ENCODE measurements at places on chromosomes 4 and X. TPM values are rescaled to one million over a fixed set of nuclear protein-coding genes. Genes with fewer than 3 reads are reported as not detected.

The TMEM271 gene
- polyA plus RNA-seq: not detected

The SPATA18 gene
- polyA plus RNA-seq: 1.6 TPM

The SLC4A4 gene
- polyA plus RNA-seq: 15.3 TPM

The MAGEA12 gene
- not detected for polyA plus RNA-seq

The GAGE12J gene
- polyA plus RNA-seq: not detected

The PNMA3 gene
- polyA plus RNA-seq: 1.2 TPM

The ZFP42 gene
- not detected for polyA plus RNA-seq

The ART3 gene
- 15.2 TPM for polyA plus RNA-seq

The UGT2B11 gene
- polyA plus RNA-seq: not detected

The APOO gene
- polyA plus RNA-seq: 21.3 TPM

The RELL1 gene
- polyA plus RNA-seq: 14.5 TPM

The RXFP1 gene
- 0.29 TPM for polyA plus RNA-seq

The HTN1 gene
- not detected for polyA plus RNA-seq

GRCh38 chrX:35841872-35842271 is 43.7 kb downstream of the MAGEB16 start:
- no peak for DNase-seq

GRCh38 chr4:186693894-186694293 is 29.8 kb downstream of the FAT1 start:
- DNase-seq: no peak

DNA sequence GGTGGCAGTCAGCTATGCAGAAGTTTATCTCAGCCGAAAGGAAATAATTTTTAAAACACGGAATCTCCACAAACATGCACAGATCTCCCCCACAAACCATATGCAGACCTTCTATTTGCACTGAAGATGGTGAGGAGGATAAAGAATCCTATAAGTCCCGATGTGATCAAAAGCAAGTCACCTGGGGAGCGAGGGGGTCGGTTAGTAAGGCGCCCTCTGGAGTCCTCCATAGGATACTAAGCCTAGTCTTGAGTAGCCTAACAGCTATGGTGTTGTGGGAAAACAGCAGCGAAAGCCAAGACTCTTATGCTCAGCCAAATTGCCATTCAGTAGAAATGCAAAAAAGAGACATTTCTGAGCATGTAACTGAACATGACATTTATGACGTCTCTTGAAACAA is 210.9 kb downstream of the FRMPD4 start:
- no peak for DNase-seq

GRCh38 chrX:112753116-112753515 is 73.4 kb upstream of the LHFPL1 start:
- no peak for DNase-seq

- peak; percentile 26 for DNase-seq
These were observed 70.9 kb downstream of the EPHA5 start for GRCh38 chr4:65599340-65599739.

DNA sequence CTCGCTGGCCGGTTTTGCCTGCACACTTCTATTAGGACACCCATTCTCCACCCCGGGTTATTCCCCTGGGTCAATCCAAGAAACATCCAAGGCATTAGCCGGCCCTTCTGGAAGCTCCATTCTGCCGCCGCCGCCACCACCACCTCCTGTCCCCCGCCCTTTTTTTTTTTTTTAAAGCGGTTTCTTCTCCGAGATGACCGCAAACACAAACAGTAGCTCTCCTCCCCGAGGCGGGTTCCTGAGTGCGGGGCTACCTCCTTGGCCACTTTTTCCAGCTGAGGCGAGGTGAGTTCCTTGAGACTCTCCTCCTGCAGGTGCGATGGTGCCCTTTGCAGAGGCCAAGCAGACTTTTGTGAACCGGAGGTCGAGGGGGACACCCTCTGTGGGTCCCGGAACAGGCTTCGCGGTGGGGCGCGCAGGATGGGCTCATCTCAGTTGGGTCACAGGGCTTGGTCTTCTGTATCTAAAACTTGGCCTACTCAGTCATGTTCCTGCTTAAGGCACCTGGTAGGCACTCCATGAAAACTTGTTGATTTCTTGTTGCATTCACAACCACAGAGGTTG is 930 bp downstream of the NWD2 start:
- no peak for DNase-seq

GRCh38 chrX:29530501-29530900 is 684.9 kb upstream of the MAGEB2 start:
- DNase-seq: peak; percentile 8

GRCh38 chr4:105972946-105973621 is 77.8 kb downstream of the NPNT start:
- DNase-seq: no peak

- peak; percentile 90 for DNase-seq
These were observed at the start of gene FGF2 for GRCh38 chr4:122826553-122827257. Gene FGF2, plus strand, starts transcription at chr4:122826831. Its CDS starts 344 bp downstream, at chr4:122827175.

GRCh38 chr4:56496241-56496640 is 9.3 kb upstream of the ARL9 start:
- DNase-seq: no peak

DNA sequence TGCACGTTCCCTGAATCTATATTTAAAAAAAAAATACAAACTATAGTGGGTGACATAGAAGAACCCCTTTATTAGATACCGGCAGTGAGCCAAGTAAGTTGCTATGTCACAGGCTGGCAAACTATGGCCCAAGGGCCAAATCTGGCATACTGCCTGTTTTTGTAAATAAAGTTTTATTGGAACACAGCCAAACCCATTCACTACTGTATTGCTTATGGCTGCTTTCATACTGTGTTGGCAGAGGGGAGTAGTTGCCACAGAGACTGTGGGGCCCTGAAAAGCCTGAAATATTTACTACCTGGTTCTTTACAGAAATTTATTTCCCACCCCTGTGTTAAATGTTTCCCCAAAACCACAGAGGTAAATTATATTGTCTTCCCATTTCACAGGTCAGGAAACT is 71.2 kb upstream of the EGFL6 start:
- no peak for DNase-seq

DNA sequence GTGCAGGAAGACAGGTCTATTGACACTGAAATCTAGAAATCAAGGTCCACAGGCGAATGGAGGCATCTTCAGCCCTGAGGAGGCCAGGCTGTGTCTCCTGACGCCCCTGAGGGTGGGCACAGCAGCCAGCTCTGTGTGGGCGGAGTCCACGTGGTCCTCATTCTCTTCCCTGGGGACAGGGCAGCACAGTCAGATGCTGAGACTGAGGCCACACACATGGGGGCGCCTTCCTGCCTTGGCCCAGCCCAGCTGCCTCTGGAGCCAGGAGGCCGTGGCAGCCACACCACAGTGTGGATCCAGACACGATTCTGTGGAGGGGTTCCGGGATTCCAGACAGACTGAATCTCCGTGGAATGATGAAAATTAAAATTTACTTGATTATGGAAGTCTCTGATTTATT is 20.8 kb downstream of the FGFR3 start:
- no peak for DNase-seq

GRCh38 chrX:140701480-140701879 is 8.1 kb upstream of the LINC00632 start:
- no peak for DNase-seq

GRCh38 chr4:147788791-147789190 is 56.9 kb downstream of the ARHGAP10 start:
- DNase-seq: peak; percentile 90

- no peak for DNase-seq
These were observed 23.5 kb downstream of the NLGN3 start for GRCh38 chrX:71168134-71168533.

- DNase-seq: no peak
These were observed 127.4 kb upstream of the SFRP2 start for GRCh38 chr4:153916273-153916755.

GRCh38 chr4:165410214-165410613 is 31.4 kb downstream of the CPE start:
- no peak for DNase-seq

DNA sequence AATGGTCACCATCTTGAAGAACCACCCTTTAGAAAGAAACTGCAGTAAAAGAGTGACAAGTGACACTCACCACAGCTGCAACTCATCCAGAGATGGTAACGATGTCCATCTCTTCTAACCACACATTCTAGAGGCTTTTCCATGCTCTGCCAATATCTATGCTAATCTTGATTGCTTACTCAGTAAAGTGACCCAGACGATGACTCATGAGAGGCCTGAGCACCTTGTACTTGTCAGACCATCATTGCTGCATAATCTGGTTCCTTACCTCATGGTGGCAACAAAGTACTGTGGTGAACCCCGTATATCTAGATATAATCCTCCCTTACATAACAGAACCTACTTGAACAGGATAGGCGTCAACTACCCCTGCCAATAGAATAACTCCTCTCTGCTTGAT is 75.6 kb downstream of the CCNG2 start:
- DNase-seq: no peak

DNA sequence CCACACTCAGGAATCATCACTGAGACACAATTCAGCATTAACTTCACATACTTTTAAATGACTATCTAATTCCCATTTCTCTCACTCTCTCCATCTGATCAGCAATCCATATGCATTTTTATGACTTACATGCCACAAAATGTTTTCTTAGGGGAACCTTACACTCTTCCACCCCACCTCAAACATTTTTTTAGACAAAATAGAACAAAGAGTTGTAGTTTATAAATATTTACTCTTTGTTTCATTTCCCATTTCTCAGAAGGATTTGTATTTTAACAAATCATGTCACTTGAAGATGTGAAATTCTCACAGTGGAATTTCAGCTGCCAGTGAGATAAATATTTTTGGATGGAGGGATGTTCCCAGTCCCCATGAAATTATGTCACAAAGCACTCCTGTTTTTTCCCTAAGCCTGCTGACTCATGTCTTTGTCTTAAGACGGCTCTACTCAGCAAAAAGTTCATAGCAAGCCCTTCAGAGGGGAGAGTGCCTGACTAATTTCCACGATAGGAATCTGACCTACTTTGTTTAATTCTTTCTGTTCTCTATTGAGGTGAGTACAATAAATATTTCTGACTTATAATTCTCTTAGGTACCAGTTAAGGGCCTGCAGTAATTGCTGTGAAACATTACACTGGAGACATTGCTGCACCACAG is 257.7 kb downstream of the THOC2 start:
- DNase-seq: no peak

- DNase-seq: no peak
These were observed 940 bp upstream of the DCTD start for GRCh38 chr4:182918044-182918607.

- DNase-seq: no peak
These were observed 11.3 kb downstream of the DTHD1 start for GRCh38 chr4:36292556-36293188.

- DNase-seq: no peak
These were observed 54.4 kb downstream of the KIT start for GRCh38 chr4:54712206-54712605.

DNA sequence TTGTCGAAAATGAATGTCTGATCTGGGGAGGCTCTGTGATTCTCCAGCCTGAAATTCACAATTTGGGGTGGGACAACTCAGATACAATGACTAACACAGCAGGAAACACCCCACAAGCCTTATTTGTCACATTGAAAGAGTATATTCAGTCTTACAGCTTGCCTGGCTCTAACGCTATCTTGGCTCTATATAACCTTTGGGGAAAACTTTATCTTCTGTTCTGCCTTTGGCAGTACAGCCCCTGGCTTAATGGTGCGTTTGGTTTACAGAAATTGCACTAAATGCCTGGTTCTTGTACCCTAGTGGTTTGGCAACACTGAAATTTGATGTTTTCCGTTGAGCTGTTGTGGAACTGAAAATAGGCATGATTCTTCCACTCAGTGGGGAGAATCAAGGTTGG is 178.1 kb upstream of the VEGFC start:
- DNase-seq: no peak

DNA sequence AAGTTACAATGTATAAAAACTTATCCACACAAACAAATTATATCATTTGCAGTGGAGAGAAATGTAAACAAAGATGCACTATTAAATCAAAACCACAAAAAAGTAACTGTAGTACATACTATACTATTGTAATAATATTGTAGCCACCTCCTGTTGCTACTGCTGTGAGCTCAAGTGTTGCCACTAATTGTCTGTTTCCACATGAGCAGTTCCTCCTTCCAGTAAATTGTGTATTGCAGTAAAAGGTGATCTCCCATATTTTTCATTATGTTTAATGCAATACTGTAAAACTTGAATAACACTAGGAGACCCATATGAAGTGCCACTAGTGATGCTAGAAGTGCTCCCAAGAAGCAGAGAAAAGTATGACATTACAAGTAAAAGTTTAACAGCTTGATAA is 11.7 kb downstream of the LIN54 start:
- no peak for DNase-seq

GRCh38 chr4:153465140-153465539 is 1.0 kb upstream of the TMEM131L start:
- no peak for DNase-seq

DNA sequence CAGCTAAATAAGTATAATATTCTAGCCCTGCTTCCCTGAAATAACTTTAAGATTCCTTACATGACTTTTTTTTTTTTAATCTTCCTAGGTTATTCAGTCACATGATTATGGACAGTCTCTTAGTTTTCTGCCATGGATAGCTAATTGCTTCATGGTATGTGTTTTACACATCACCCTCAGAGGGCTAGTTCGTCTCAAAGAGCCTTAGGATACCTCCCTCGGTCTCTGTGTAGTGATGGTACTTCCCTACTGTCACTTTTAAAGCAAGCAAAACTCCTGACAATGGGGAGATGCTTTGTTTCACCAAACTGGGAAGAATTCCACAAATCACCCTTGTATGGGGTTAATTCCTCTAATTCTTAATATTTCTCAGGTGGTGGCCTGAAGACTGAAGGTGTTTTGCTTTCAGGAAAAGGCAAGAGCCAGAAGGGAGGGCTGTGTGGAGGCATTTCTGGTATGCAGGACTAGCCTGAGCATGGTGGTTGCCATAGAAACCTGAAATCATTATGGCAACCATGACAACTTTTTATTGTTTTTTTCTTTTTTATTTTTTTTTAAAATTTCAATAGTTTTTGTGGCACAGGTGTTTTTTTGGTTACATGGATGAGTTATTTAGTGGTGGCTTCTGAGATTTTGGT is 70.4 kb downstream of the BEX3 start:
- no peak for DNase-seq

- DNase-seq: no peak
These were observed 51.4 kb upstream of the LSM6 start for GRCh38 chr4:146124023-146124680.

GRCh38 chrX:150312931-150313330 is 50.2 kb upstream of the MAMLD1 start:
- DNase-seq: no peak

DNA sequence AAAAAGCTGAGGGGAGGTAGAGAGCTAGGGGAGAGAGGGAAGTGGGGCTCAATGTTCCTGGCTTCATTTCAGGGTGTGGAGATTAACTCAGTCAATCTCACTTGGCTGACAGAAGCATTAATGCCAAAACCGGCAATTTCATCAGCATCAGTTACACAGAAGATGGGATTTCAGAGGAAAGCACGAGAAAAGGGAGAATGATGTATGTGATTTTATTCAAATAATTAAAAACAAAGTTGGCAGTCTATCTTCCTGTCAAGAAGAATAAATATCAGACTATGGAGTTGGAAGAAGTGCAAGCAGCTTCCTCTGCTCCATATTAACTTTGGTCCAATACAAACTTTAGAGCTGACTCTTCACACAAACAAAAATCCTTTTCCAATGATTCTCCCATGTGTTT is 29.6 kb upstream of the HCCS start:
- DNase-seq: peak; percentile 88
